Stimulated activated CD8-positive, alpha-beta memory T cell treated with anti-CD3 and anti-CD28 coated beads, Interleukin-12 subunit alpha, Interleukin-12 subunit beta, amount 100 ng/mL, for 4 hours (primary cell): ENCODE measurements at places on chromosomes 5 and 9.

- DNase-seq = no peak
These were observed 6.4 kb upstream of the FCHO2 start for GRCh38 chr5:72949481-72949880.

DNA sequence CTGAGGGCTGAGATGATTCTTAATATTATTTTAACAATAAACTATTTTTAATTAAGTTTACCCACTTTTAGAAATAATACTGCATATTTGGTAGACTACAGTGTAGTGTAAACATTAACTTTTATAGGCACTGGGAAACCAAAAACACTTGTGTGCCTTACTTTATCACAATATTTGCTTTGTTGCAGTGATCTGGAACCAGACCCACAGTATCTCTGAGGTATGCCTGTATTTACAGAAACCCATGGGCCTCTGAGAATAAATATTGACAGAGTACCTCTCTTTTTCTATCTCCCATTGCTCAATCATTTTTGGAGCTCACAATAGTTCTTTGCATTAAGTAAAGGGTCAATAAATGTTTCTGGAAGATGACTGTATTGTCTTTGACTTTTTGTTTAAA lies 73.3 kb downstream of the SLCO4C1 start:
- no peak for DNase-seq

DNA sequence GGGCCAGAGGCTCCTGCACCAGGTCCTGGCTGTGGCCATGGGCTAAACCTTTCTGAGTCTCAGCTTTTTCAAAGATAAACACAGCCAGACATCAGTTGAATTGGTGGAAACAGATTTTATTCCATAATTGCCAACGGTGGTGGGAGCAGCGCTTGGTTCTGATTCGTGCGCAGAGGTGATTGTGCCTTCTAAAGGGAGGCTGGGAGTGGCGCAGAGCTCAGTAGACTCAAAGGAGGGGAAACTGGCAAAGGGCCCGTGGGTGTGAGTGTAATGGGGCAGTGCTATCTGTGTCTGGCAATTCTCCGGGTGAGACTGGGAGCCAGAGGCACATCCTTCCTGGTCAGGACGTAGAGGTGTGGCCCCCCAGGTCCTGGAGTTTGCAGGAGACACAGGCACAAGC lies 169.4 kb upstream of the PPP1R26 start:
- no peak for DNase-seq

GRCh38 chr5:73378070-73378469 lies 70.5 kb downstream of the FOXD1 start:
- no peak for DNase-seq

DNA sequence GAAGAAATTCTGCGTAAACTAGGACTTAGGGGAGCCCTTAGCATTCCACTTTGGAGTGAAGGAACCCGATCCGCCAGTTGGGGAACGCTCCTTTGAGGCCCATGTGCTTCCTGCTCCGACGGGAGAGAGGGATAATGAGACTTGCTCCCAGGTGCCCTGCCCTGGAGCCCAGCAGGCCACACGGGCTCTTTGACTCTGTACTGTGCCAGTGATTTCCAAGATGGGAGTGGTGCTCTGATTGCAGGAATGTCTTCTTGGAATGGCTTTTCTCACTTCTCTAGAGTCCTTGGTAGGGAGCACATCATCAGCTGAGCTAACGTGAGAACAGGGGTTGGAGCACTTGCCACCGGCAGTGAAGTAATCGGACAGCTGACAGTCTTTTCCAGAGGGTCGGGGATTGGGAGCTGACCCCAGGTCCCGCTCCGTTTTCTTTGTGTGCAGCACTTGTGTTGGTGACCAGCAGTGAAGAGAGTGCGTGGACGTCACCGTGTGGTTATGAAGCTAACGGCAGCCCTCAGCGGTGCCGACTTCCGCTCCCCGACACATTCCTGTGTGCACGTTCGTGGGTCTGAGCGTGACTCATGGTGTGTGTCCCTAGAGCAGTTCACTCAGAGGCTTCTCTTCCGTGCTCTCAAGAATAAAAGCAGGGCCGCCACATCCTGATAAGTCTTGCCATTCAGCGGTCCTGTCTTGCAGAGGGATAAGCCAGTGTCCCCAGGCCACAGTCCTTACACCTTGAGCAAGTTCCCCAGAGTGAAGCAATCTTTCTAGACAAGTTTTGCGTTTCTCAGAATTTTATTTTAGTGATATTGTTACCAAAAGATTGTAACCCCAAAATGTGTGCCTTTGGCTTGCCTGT lies 25.6 kb downstream of the ABL1 start:
- no peak for DNase-seq

DNA sequence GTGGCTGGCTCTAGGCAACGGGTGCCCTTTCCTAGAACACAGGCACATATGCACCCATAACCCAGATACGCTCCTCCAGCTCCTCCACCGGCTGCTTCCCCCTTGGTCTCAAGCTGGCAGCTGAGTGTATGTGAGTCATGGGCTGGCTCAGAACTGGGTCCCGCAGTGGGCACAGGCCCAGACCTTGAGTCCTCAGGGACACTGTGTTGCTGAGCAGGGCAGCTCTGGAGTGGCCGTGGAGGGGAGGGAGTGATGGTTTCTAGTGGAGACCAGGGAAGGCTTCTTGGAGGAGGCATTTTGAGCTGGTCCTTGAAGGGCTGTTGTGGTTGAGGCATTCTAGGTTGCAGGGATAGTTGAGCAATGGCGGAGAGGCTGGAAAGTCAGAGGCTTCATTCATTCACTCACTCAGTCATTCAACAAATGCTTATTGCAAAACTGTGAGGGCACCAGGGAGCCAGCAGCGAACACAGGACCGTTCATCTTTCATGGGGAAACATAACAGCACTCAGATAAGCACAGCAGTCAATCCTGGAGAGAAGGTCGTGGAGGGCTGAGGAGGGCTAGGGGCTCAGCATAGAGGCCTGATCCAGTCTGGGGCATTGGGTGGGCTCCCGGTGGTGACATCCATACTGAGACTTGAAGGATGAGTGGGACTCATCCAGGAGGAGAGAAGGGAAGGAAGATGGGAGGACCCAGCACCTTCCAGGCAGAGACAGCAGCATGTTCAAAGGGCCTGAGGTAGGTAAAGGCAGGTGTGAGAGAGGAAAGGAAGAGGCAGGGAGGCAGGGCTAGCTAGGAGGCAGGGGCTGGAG lies 2.4 kb downstream of the BBLN start:
- DNase-seq = no peak

- no peak for DNase-seq
These were observed 19.8 kb downstream of the WDR36 start for GRCh38 chr5:111111956-111112355.

DNA sequence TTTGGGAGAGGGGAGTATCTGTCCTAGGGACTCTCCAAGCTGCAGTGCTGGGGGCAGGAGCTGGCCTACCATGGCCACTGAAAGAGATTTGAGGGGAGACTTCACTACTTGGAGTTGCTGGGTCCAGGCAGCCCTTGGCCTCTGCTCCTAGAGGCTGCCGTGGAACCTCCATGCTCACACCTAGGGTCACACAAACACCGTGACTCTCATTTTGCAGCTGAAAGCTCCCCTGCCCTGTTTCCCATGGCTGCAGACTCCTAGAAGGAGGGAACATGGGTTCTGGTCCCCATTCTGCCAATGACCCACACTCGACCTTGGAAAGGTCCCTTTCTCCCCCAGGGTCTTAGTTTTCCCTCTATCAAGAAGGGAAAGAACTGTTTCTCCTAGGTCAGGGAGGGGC lies 147.1 kb upstream of the PPP1R26 start:
- no peak for DNase-seq

DNA sequence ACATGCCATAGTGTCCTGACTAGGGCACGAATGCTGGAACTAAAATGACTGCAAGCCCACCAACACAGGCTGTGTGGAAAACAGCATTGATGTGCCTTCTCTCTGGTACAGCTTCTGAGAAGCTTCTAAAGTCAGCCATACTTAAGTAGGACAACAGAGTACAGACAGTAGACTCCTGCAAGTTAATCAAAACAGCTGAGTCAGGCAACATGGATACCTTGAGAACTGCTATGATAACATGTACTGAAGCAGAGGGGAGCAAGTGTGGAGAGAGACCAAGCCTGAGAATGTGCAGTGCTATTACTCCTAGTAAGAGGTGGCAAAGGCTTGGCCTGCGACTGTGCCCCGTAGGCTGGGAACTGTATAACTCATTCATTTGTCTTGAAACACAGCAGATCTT lies 2.5 kb downstream of the ISCA1 start:
- DNase-seq = no peak
